ENCODE measurements at places on chromosomes 2 and 18.

DNA sequence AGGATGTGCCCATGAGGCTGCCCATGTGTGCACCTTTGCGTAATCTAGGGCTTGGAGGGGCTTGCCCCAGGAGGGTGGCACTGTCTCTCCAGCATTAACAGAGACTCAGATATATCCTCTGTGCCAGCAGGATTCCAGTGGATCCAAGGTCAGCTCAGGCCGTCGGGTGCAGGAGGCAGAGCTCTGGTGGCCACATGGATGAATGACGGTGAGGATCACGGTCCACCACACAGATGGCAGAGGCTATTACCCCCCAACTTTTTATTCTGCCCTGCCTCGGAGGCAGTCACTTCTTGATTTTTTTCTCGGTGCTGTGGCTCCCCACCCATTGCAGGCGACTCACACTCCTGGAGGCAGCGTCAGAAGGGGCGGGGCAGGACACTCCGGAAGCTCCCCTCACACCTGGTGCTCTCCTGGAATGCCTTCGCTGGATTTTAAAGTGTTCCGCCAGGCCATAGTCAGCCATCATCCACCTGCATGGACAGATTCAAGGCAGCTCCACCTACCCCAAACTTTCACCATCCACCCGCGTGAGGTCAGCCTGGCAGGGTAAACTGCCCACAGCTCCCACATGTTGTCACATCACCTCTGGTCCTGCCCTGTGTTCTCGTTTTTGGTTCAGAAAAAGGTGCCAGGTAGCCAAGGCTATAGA, 602.9 kb upstream of the RAB6C start:
- no peak for DNase-seq

DNA sequence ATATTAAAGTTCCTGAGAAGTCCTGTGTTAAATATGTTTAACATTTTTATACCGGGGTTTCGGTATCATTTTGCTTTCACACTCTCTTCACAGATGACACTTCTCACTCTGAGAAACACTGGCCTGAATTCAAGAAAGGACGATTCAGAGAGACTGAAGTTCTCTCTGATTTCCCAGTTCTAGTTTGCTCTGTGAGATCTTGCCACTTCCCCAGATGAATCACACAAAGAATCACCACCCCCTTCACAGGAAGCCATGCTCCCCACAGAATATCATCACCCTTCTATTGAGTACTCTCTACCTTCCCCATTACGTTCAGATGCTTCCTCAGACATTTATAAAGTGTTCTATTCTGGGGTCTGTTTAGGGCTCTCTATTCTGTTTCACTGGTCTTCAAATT, 16.1 kb upstream of the CD207 start:
- DNase-seq = no peak

DNA sequence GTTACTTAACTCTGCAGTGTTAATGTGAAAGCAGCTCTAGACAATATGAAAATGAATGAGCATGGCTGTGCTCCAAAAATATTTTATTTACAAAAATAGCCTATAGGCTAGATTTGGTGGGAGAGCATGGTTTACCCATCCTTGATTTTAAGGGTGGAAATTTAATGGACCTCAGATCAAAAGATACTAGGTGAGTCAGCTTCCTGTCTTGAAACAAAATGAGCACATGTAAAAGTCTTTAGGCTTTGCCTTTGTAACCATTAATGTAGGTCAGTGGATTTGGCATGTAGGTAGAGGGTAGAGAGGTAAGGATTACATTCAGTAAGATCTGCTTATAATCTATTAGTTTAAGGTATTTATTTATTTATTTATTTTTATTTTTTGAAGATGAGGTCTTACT, 72.7 kb downstream of the GREB1L start:
- no peak for DNase-seq

- no peak for DNase-seq
These were observed 18.3 kb upstream of the SMAD4 start for GRCh38 chr18:51011709-51012108.

DNA sequence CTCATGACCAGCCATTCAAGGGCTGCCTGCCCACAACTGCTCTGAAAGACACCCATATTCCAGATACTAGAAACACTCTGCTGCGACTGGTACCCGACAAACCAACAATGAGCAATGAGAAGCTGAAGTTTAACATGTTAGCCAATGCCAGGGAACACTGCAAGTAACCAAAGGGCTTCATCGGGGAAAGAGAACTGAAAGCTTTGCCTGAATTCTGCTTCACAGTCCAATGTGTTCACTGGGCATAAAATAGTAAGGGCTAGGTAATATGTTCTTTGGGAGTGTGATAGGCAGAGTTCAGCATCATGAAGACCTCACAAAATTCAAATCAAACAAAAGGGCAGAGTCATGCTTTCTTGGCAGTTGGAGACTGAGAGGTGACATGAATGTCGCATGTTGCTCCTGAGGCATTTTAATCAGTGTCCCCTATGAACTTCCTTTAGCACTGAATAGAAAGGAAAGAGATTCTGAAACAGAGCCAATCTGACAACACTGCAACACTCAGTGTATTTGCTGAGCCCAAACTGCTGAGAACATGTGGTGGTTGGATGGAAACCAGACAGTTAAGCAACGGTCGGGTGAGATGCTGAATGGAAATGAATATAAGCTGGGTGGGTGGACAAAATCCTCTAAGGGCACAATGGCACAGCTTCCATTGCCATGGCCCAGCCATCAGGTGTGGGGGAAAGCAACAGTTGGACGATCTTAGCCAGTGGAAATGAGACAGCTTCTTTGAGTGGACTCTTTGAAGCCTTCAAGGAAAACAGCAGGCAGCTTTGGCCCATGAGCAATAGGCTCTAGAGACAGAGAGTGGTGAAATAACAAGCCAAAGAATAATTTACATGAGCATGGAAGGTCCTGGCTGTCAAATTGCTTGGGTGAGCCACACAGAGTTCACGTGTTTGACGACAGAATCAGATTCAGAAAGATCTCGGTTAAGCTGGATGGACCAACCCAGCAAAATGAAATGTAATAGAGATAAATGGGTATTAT, 277.5 kb downstream of the AFF3 start:
- DNase-seq = no peak

Data from GM19239 (cell line).